Cardiac septum (tissue), 1 donor: ENCODE measurements at places on chromosomes 1 and 21. TPM values are rescaled to one million over a fixed set of nuclear protein-coding genes. Genes with fewer than 3 reads are reported as not detected.

GRCh38 chr1:231839999-231840398 lies 213.4 kb downstream of the DISC1 start:
- DNase-seq, result no peak

GRCh38 chr1:50091068-50091467 lies 17.7 kb upstream of the ELAVL4 start:
- no peak for DNase-seq

GRCh38 chr1:30397576-30397975 lies 325.8 kb downstream of the MATN1 start:
- peak; percentile 51 for DNase-seq

GRCh38 chr1:3222042-3222692 lies 153.2 kb downstream of the PRDM16 start:
- DNase-seq, result no peak

GRCh38 chr1:5465281-5465711 lies 526.9 kb downstream of the NPHP4 start:
- DNase-seq, result no peak

GRCh38 chr21:33834801-33835500 lies 80.7 kb downstream of the ATP5PO start:
- DNase-seq, result no peak

- DNase-seq, result no peak
Measured at GRCh38 chr21:44752671-44753235, 41.4 kb upstream of the TSPEAR start.

DNA sequence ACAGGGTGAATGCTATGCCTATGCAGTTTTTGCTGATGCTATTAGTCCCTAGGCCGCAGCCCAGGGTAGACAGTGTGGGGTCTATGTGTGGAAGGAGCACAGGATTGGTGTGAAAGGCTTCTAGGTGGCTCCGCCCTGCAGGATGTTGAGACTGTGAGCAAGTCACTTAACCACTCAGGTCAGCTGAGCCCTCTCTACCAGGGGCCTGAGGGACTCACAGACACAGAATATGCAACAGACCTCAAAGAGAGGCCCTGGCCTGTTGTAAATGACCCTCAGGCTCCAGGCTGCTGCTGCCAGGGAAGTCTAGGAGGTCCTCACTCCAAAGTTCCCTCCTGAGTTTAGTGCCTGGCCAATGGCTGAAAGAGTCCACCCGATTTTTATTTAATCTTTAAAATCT lies 11.0 kb downstream of the NHLH2 start:
- DNase-seq, result no peak

GRCh38 chr1:174169342-174169741 lies 10.0 kb downstream of the RABGAP1L start:
- DNase-seq, result no peak

DNA sequence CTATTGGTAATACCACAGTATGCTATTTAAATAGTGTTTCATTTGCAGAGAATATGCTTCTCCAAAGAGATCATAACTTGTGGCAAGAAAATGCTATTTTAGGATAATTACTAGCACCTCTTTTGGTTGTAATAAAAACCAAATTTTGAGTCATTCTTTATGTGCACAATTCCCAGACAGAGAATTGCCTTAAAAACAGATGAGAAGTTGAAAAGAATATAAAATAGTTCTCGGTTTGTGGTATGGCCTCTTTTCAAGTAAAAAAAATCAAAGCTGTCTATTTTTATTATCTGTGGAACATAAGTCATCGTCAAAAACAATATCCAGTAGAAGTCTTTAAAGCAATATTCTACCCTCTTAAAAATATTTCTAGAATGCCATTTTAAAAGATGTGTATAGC lies 185.9 kb downstream of the GREM2 start:
- no peak for DNase-seq

- DNase-seq, result no peak
Measured at GRCh38 chr1:65467536-65467935, 47.1 kb downstream of the LEPR start.

DNA sequence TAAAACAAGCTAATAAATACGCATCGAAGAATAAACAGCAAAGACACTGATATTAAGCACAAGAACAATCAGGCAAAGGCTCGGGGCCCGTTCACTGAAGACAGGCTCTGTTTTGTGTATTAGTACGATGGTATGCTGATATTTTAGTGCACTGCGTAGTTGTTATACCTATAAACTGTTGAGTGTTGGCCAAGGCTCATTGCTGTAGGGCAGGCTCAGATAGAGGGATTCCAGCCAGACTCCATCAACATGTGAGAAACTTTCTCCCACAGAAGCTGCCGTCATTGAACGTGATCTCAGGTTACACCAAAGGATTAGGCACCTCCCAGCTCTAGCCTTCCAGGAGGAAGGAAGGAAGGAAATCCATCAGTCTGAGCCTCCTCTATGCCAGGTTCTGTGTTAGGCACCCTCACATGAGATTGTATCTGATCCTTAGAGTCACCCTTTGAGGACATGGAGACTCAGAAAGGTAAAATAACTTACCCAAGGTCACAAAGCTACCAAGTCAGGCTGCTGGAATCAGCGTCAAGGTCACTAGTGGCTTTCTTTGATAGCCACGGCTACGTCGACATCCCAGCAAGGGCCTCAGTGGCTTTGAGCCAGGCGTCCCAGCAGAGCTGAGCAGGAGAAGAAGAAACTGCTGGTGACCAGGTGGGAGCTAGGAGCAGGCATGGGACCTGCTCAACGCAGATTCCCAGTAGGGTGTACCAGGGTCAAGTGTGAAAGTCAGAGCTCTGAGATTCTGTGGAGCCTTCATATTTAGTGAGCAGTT lies 14.8 kb downstream of the BCAR3 start:
- DNase-seq, result no peak

- DNase-seq, result no peak
Measured at GRCh38 chr1:223455470-223455869, 62.3 kb downstream of the CCDC185 start.

GRCh38 chr1:11657654-11658053 lies 3.0 kb downstream of the FBXO44 start:
- no peak for DNase-seq

DNA sequence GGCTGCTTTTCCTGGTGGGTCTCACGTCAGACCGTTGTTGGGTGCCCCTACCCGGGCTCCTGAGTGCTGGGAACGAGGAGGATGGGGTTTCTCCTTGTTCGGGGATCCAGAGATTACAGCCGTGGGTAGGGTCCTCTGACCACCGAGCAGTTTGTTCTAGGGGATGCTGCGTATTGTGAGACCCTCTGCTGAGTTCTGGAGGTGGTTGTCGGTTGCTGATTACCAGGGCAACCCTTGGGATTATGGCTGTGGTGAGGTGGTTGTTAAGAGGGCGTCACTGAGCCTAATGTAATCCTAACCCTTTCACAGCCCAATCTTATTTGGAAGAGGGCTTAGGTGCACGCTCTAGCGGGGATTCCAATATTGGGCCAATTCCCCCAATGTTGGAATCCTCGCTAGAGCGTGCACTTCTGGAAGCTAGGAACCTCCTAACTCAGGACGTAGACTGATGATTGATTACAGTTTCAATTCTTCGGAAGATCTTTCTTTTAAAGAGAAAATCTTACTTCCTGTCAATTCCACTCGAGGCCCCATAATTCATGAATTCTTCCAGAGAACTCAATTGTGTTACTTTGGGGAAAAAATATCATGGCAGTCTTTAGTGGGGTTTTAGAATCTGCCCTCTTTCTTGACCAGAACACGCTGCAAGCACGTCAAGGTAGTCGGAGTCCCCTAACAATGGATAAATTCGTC lies 483 bp downstream of the TCEANC2 start:
- no peak for DNase-seq

GRCh38 chr1:55958498-55958897 lies 620.9 kb downstream of the PLPP3 start:
- no peak for DNase-seq

DNA sequence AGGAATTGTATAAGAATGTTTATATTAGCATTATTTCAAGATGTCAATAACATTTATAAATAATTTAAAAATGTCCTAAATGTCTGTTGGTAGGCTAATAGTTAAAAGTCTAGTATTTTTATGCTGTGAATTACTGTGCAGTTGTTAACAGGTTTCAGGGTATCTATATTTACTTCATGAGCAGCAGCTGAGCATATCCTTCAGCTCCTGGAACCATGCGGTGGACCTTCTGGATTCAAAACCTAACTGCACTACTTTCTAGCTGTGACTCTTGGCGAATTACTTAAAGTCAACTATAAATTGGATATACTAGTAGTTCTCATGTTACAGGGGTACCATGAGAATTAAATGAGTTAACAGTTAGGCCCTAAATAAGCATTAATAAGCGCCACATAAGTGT lies 3.7 kb downstream of the CEP350 start:
- DNase-seq, result no peak

DNA sequence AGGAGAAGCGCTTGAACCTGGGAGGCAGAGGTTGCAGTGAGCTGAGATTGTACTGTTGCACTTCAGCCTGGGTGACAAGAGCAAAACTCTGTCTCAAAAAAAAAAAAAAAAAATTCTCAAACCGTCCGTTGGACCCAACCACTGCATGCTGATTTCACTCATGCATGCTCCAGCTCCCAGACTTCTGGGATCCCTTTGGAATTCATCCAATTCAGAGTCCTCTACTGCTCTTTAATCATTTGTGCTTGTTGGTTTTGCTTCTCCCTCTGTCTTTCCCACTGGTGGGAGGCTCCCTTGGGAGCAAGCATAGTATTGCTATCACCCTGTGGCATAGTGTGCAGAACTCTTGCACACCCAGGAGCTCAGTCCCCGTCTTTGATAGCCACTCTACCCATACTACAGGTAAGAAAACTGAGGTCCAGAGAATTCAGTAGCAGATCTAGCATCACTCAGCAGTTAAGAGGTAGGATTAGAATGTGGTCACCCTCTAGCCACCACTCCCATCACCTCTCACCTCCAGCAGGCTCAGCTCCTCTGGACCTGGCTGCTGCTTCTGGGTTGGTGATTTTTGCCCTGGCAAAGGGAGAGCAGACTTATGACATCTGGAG lies 3.1 kb upstream of the LMNA start:
- DNase-seq, result no peak

DNA sequence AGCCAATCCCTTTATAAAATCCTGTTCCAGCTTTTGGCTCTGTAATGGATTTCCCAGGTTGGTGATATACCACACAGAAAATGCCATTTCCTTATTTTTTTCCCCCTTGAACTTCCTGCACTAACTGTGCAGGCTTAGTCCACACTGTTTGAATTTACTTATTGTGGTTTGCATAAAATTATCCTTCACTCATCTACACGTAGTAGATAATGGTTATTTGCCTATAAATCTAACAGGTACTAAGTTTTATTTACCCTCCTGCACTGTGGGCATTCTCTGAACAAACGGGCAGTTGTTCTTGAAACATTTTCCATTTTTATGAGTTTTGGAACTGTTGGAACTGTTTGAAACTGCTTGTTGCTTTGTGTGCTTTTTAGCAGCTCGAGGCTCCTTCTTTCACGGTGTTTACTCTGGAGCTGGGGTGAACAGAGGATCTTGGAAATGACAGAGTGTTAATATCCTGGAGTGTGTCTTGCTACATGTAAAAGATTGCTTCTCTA lies 23.0 kb upstream of the KIFAP3 start:
- no peak for DNase-seq

- no peak for DNase-seq
Measured at GRCh38 chr1:42430286-42431135, 25.3 kb downstream of the ZMYND12 start.

- DNase-seq, result no peak
Measured at GRCh38 chr1:31600641-31601040, 16.8 kb upstream of the HCRTR1 start.

DNA sequence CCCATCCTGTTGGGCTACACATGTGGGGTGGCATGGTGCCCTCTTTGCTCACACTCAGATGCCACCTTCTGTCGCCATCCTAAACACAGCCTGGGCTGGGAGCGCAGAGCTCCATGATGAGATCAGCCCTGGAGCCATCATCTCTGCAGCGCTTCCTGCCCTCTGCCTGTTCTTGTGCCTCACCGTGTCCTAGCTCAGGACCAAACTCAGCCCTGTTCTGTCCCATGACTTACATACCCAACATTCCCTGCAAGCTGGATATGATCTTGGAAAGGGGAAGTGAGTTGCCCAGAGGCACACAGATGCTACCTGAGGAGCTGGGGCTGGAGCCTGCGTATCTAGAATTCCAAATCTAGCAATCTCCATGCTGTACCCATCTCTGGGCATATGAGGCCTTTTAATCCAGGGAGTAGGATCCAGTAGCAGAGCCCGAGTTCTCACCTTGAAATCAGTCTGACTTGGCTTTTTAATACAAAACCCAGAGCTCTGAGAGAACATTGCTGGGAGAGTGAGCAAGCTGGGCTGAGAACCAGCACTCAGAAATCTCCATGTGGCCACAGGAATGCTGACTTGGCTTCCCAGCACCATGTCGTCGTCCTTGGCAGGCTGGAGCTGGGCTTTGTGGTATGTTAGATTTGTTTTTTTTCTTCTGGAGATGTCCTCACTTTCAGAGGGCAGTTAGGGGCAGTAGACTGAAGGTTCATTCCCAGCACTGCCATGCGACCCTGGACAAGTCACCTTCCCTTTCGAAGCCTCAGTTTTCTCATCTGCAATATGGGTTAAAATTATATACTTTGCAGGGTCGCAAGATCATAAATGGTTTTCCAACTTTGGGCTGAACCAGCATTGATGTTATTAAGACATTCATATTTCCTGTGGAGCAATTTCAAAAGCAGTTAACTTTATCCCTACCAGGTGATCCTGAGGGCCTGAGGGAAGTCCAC lies 2.6 kb downstream of the ALPL start:
- DNase-seq, result no peak

- DNase-seq, result no peak
Measured at GRCh38 chr1:235642011-235642942, 7.3 kb downstream of the GNG4 start.

DNA sequence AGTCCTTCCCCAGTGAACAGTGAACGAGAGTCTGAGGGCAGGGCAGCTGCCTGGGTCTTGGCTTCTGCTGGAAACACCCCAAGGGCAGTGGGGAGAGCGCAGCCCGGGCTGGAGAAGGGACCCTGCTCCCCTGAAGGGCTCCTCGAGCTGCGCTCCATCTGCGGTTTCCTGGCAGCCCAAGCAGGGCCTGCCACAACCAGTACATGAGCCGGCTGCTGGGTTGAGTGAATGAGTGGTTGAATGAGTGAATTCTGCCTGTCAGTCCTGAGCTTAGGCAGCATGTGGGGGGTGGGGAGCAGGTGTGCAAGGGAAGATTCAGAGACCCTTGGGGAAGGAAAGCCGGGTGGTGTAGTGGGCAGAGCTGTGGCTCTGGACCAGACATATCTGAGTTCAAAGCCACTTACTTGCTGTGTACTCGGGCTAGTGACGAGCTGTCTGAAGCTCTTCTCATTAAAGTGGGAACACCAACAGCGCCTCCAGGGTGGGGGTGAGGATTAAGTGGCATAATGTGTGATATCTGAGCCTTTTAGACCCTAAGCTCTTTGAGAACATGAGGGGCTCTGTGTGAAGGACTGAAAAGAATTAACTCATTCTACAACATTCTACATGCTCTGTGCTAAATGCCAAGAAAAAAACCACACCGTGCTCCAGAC lies 3.7 kb downstream of the OPRD1 start:
- DNase-seq, result no peak

UBE2U gene
- total RNA-seq, result not detected

SSU72 gene
- 90.7 TPM for total RNA-seq

SPAG17 gene
- not detected for total RNA-seq

ST6GALNAC5 gene
- 1.9 TPM for total RNA-seq

PLA2G2E gene
- not detected for total RNA-seq

OR2T3 gene
- not detected for total RNA-seq

ATP6V1G3 gene
- total RNA-seq, result not detected

NES gene
- 699 TPM for total RNA-seq

PROK1 gene
- total RNA-seq, result 0.46 TPM

LZIC gene
- 29.7 TPM for total RNA-seq

SYT2 gene
- not detected for total RNA-seq

S100A12 gene
- total RNA-seq, result 4.1 TPM

INAVA gene
- total RNA-seq, result 0.27 TPM

SMCP gene
- not detected for total RNA-seq

ZC3H12A gene
- total RNA-seq, result 3.3 TPM

SNX7 gene
- total RNA-seq, result 16.4 TPM

TRIM67 gene
- total RNA-seq, result 0.24 TPM
